Astrocyte (in vitro differentiated cells and primary cell): ENCODE measurements at places on chromosomes 16 and 17.

DNA sequence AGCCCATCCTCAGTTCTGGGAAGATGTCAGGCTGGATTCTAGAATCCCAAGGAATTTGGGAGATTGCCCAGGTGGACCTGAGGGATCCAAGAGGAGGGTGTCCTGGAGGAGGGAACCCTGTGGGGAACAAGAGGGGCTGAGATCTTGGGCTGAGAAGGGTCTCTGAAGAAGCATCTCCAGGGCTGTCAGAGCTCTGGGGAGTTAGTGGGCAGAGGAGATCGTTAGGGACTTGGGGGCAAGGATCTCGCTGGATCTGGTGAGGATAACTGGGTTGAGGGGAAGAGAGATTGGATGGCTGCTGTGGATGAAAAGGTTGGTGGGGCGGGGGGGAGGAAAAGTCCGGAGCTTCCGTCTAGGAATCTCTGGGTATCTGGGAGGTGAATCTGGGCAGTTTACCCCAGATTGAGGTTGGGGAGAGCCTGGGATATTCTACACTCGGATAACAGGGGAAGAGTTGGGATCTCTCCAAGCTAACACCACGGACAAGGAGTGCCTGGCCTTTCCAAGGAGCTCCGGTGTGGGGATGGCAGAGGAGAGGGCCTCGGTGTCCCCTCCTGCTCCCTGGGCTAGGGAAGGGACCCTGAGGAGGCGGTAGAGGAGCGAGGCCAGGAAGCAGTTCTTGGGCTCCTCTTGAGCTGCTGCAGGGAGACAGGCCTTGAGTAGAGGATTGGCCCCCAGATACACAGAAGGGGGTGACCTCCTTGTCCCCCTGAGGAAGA lies 1.7 kb downstream of the FBXL19 start:
- DNase-seq = no peak

DNA sequence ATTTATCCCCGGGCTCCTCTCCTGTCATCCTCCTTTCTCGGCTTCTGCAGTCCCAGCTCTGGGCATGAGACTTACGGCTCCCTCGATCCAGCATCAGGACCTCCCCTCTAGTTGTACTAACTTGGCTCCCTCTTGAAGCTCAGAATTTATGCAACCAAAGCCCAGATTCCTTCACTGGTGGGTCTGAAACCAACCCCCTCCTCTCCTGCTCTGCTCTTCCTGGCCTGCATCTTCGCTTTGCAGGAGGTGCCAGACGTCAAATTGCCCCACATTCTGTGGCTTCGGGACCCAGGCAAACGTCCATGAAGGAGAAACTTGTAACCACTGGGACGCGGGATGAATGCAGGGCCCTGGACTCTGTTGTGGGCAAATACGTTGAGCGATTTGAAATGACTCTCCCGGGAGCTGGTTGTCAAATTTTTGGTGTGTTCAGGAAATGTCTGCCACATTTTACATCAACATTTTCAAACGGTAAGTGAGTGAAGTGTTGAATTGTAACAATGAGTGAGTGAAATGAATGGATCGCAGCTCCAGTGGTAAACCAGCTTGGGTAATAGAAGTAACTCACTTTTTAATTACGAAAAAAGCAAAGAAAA lies 29.3 kb upstream of the ELAC2 start:
- no peak for DNase-seq

DNA sequence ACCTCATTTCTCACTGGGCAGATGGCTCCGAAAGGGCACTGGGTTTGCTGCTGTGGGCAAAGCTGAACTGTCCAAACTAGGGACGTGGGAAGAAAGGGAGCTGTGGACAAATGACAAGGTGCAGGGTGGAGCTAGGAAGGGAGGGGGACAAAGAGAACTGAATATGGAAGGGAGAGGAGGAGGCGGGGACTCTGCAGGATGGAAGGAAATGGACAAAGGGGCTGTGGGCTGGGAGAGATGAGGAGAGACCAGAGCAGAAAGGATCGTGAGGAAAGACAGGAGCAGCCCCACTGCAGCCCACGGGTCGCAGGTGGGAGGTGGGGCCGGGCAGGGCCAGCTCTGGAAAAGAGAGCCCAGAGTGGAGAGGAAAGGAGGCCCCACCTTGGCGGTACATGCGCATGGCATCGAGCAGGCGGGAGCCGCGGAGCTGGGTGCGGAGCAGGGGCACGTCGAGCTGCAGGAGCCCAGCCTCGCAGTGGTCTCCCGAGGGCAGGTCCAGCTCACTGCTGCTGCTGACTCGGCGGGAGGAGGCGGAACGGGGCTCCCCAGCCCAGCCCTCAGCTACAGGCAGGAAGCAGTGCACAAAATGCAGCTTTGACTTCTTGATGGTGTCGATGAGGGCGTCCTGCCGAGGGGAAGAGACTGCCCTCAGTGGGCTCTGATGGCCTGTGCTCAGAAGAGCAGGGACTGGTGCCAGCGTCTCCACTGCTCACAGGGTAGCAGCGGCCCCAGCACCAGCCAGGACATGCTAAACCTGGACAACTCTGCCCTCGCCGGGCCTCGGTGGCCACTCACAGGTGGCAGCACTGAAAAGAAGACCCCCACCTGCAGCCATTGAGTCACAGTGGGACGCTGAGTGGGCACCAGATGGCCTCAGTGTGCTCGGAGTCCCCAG lies 66.8 kb downstream of the PIPOX start:
- DNase-seq = no peak

DNA sequence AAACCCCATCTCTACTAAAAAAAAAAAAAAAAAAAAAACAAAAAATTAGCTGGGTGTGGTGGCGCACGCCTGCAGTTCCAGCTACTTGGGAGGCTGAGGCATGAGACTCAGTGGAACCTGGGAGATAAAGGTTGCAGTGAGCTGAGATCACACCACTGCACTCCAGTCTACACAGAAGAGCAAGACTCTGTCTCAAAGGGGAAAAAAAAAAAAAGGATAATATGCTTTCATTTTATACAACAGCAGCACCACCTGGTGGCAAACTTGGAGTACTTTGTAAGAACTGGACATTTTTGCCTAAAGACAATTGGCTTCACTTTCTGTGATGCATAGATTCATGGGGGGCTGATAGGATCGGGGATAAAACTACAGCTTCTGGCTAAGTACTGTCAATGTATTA lies 8.5 kb downstream of the CHTF8 start:
- DNase-seq = peak; percentile 40

GRCh38 chr16:63789603-63790002 lies 1332.3 kb downstream of the CDH11 start:
- DNase-seq = no peak

GRCh38 chr16:59593194-59593661 lies 859.1 kb upstream of the GOT2 start:
- peak; percentile 72 for DNase-seq

- DNase-seq = no peak
These were observed 24.8 kb upstream of the SLC38A7 start for GRCh38 chr16:58709333-58709732.

DNA sequence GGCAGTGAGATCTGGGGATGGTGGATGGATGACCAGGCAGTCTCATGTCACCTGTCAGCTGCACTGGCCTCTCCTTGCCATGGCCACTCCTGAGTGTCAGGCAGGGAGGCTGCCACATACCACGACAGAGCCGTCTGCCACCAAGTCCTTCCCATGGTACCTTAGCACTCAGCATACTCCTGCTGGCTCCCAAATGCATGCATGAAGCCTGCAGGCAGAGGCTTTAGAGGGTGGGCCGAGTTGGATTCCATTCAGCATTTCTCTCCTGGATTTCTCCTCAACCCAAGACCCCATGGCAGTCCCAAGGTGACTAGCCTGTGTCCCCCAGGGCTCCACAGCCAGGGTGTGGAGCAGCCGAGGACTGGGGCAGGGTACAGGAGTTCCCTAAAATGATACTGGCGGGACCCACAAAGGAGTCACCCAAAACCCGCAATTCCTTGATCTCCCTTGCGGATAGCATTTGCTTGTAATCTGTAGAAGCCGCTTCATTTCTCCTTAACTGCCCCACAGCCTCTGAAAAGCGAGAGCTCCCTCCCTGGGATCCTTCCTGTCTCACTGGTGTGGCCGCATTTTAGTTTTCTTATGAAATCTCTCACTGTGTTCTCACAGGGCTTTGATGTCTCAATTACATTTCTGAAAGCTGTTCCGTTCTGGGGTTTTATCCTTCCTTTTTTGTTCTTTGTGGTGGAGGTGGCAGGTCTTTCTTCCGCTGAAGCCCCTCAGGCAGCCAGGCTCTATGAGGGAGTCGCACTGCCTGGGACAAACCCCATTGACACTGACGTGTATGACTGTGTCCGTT lies 141.4 kb downstream of the SOCS1 start:
- DNase-seq = no peak

DNA sequence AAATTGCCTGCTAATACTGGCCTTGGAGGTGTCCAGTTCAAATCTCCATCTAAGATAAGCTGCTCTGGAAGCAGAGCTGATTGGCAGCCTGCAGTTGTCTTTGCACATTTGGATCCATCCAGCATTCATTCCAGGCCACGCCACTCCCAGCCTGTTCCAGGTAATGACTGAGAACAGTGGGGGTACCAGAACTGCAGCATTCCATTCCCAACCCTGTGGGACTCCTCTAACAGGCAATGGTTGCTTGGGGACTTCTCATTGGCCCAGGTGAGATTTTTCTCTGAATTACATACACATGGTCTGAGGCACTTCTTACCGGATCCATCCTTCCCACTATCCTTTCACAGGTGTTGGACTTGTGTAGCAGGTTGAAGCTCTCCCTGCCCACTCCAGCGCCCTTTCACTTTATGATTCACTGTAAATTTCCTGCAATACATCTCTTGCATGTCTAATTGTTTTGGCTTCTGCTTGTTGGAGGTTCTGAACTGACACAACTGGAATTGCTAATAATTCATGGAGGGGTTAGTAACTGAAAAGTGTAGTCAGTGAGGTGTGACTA lies 206.1 kb upstream of the ZFHX3 start:
- no peak for DNase-seq

- no peak for DNase-seq
These were observed 557 bp downstream of the KCNG4 start for GRCh38 chr16:84239141-84239769.

DNA sequence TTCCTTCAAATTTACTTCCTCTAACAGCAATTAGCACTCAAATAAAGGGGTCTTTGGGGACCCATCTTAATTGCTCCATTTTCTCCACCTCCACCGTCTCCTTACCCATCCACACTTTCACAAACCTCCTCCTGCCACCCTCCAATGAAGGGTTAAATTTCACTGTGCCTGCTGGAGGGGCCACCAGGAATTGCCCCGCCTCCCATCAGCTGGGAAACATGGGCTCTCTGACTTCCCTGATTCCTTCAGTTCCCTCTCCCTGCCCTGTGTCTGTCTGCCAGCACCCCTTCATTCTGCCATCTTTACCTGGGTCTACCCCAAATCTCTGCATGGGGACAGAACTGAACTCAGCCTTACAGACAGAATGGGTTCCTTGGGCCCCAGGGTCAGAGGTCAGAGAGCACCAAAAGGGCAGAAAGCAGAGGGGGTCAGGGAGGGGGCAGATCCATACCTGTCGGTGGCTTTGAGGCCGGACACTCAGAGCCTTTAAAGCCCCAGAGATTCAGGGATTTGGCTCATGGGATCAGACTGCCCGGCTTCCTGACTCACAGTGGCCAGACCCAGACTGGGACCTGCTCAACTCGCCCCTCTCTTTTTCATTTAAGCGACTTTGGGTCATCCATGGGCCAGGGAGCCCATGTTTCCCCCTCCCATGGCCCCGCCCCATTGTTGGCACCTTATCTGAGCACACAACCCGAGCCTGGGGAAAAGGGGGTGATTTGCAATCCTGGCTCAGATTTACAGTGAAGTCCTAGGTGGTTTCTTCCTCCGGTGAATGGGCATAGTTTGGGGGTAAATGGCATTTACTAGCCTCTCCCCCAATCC lies 17.6 kb upstream of the SP2 start:
- DNase-seq = no peak

- DNase-seq = no peak
These were observed 190.3 kb upstream of the IRX6 start for GRCh38 chr16:55133654-55134053.

DNA sequence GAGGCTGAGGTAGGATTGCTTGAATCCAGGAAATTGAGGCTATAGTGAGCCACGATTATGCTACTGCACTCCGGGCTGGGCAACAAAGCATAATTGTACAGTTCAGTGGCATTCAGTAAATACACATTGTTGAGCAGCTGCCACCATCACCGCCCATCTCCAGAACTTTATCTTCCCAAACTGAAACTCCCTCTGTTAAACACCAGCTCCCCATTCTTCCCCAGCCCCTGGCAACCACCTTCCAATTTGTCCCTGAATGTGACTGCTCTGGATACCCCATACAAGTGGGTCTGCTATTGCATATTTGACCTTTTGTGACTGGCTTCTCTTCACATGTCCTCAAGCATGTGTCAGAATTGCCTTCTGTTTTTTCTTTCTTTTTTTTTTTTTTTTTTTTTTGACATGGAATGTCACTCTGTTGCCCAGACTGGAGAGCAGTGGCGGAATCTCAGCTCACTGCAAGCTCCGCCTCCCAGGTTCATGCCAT lies 2.9 kb downstream of the RPL38 start:
- DNase-seq = no peak

- no peak for DNase-seq
These were observed 72.2 kb upstream of the CREBBP start for GRCh38 chr16:3952737-3953131.

DNA sequence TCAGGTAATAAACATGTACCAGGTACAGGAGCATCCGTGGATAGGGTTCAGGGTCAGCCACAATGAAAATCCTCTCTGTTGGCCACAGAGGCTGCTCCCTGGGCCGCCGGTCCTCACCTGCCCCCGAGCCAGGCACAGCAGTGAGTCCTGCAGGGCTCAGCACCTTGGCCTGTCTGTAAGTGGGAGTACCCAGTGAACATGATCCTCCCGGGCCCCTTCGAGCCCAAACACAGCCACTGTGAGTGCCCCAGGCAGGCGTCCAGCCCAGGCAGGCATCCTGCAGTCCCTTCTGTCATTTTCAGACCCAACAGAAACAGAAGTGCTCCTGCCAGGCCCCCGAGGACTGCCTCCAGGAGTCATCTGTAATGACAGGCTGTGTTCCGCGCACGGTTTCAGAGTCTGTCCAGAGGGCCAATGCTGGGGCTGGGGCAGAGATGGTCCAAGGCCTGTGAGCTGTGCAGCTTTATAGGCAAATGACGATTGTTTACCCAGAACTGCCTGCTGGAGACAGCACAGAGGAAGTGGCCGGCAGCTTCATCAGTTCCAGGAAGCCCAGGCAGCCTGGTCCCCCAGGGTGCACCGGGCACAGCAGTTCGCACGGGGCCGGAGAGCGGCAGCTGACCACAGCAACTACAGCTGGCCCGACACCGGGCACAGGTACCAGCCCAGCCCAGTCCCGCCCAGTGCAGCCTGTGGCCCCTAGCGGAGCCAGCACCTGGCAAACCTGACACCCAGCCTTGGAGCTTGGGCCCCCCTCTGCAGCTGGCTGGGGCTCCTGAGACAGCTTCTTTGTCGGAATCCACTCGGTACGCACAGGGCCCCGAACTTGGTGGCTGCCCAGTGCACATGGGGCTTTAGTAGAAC lies 13.2 kb downstream of the SLC7A5 start:
- no peak for DNase-seq
